ENCODE measurements at places on chromosomes 5 and 9. TPM values are rescaled to one million over a fixed set of nuclear protein-coding genes. Genes with fewer than 3 reads are reported as not detected.

- H3K27me3 ChIP-seq, result no peaks in the 10 kb centered on the region
- no peaks in the 10 kb centered on the region for H3K4me1 ChIP-seq
- DNase-seq, result no peak
- H3K4me3 ChIP-seq, result no peak overlapping the region
- no peaks in the 10 kb centered on the region for H3K36me3 ChIP-seq
Measured at GRCh38 chr9:78121488-78121887, 89.9 kb upstream of the GNAQ start.

The MLANA gene
- not detected for total RNA-seq

DNA sequence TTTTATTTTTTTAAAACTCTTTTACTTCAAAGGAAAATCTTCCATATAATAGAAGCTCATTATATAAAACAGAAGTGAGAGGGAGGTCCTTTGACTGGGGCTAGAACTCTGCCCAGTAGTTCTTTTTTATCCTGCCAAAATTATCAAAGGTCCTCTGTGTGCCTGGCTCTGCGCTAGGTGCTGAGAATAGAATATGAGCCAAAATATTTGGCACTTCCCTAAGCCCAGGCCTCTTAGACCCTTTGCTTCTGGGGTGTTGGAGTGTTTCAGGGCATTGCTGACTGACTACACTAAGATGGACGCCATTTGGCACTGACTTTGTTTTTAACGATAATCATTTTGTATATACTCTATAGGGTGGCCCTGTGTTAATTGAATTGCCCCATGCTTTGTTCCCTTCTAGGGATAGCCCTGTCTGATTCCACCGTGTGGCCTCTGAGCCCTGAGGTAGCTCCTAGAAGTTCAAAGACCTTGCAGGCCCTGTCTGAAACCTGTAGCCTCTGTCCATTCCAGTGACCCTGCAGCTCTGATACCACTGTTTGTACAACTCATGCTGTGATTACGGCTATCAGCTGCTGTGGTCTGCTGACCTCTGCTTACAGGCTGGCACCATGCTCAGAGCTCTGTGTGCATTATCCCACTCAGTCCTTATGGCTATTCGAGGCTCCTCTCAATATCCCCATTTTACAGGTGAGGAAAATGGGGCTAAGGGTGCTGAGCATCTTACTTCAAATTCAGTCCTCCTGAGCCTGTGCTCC, 84.3 kb upstream of the SHB start:
- H3K27ac ChIP-seq, result no peak overlapping the region
- H3K4me3 ChIP-seq, result no peak overlapping the region
- H3K4me1 ChIP-seq, result no peaks in the 10 kb centered on the region
- no peaks in the 10 kb centered on the region for H3K36me3 ChIP-seq
- DNase-seq, result no peak

DNA sequence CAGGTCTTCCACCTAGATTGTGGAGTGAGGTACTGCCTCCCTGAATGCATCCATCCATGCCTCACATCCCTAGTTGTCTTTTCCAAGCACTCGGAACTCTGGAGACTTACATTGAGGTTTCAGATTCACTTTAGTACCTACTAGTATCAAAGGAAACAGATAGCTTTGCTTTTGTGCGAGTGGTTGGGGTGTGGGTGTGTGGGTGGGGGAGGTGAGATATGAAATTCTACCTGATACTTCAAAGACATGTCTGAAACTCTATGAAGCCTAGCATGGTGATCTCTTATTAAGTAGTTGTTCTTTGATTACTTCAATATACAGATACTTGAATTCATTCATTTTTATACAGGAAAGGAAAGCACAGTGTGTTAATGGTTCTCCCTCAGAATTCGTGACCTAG, 64.4 kb downstream of the MCCC2 start:
- no peak for DNase-seq
- H3K27ac ChIP-seq, result no peak overlapping the region
- H3K4me1 ChIP-seq, result no peaks in the 10 kb centered on the region
- H3K36me3 ChIP-seq, result peaks cover 16% of the 10 kb centered on the region

The SOHLH1 gene
- total RNA-seq, result not detected

DNA sequence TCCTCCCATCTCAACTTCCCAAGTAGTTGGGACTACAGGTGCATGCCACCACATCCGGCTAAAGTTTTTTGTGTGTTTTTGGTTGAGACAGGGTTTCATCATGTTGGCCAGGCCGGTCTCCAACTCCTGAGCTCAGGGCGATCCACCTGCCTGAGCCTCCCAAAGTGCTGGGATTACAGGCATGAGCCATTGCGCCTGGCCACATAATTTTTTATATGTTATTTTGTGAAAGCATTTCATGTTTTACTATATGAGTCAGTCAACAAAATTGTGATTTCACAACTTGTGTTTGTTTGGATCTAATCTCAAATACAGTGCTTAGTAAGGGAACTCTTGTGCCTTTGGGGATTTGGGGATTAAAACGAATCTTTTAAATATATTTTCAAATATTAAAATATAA, 20.0 kb upstream of the FAM120AOS start:
- peaks cover 6% of the 10 kb centered on the region for H3K4me1 ChIP-seq
- DNase-seq, result no peak
- peaks cover 17% of the 10 kb centered on the region for H3K36me3 ChIP-seq
- H3K27me3 ChIP-seq, result no peaks in the 10 kb centered on the region
- H3K27ac ChIP-seq, result no peak overlapping the region

The QRFP gene
- not detected for total RNA-seq

DNA sequence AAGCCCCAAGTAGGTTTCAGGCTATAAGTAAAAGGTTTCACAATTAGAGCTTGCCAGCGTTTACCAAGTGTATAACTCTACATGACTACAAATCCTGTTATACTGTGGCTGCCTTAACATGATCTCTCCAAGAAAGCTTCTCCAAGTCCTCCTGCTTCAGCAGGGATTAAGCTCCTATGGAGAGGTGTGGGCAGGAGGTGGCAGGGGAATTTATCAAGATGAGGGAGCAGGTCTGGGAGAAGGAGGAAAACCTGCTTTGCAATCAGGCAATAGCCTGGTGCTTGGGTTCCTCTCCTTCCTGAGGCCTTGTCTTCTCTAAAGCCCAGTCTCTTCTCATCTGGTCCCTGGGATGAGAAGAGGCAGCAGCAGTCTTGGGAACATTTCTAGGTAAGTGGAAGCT, 135.2 kb downstream of the TSSK1B start:
- no peaks in the 10 kb centered on the region for H3K4me1 ChIP-seq
- no peak overlapping the region for H3K4me3 ChIP-seq
- no peak for DNase-seq
- H3K36me3 ChIP-seq, result no peaks in the 10 kb centered on the region
- no peaks in the 10 kb centered on the region for H3K27me3 ChIP-seq
- H3K27ac ChIP-seq, result no peak overlapping the region

DNA sequence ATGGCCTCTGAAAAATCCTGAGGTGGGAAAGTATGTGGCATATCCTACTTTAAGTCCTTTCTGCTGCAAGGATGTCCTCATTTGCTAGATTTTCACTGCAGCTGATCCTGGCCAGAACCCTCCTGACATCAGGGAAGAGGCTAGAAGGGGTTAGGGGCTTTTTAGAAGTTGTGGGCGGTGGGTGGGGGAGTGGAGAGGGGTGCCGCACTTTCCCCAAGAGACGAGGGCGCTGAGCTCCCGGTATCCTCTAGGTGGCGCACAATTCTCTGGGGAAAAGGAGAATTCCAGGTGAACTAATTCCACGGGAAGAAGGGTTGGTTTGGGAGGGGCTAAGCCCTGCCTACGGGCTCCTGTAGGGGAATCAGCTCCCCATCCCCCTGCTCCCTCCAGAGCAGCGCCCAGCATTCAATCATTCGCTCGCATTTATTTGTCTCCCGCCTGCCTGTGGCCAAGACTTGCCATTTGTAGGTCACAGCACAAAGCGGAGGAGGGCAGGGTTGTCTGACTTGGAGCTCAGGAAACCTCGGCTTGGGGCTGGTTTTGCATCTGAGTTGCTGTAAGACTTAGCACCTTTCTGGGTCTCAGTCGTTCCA, 42.9 kb upstream of the HAND1 start:
- H3K36me3 ChIP-seq, result no peaks in the 10 kb centered on the region
- H3K4me3 ChIP-seq, result no peak overlapping the region
- no peaks in the 10 kb centered on the region for H3K4me1 ChIP-seq
- DNase-seq, result no peak
- H3K27ac ChIP-seq, result no peak overlapping the region

The IRGM gene
- not detected for total RNA-seq

- H3K36me3 ChIP-seq, result no peaks in the 10 kb centered on the region
- no peaks in the 10 kb centered on the region for H3K4me1 ChIP-seq
- no peaks in the 10 kb centered on the region for H3K27me3 ChIP-seq
- no peak overlapping the region for H3K4me3 ChIP-seq
- H3K27ac ChIP-seq, result no peak overlapping the region
- DNase-seq, result no peak
Measured at GRCh38 chr5:178058321-178059012, 54.9 kb upstream of the N4BP3 start.

The SLC36A3 gene
- total RNA-seq, result not detected

DNA sequence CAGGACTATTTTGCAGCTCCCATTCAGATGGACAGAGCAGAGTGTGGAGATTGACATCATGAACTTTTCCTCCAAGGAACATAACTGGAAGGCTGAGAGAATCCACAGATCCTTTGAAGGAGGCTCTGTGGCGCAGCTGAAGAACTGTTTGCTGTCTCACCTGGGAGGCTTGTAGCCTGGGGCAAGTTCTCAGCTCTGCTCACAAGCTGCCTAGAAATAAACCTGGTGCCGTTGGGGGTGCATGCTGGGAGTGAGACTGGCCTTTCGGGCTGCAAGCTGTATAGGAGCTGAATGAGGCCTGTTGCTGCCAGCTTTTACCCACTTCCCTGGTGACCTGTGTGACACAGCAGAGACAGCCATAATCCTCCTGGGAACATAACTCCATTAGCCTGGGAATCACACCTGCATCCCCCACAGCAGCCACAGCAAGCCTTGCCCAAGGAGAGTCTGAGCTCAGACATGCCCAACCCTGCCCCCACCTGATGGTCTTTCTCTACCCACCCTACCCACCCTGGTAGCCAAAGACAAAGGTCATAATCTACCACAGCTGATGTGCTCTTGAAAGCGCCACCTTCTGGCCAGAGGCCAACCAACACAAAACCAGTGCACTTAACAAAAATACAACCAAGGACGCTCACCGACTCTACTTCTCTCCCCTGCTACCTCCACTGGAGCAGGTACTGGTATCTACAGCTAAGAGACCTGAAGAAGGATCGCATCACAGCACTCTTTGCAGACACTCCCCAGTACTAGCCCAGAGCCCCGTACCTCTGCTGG, 205.1 kb upstream of the MRPS30 start:
- no peak overlapping the region for H3K4me3 ChIP-seq
- no peak for DNase-seq
- no peaks in the 10 kb centered on the region for H3K36me3 ChIP-seq
- H3K27ac ChIP-seq, result no peak overlapping the region

DNA sequence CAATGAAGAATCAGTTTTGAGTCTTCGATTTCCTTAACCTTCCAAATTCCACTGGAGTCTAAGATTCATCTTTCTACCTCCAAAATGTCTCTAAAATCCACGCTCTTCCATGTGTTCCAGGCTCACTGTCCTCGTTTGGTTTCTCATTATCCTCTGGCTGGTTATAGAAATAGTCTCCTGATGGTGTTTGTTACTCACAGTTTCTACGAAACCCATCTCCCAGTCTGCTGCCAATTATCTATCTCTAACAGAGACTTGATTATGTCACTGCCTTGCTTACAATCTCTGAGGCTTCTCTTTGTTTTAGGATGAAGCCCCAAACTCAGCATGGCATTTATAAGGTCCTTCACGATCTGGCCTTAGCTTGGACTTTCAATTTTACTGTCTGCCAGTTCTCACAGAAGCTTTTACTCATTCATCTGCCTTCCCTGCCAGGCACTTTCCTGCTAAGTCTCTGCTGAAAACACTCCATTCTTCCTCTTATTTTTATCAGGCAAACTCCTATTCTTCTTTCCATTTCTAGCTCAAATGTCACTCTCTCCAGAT, 339.6 kb upstream of the SGCD start:
- no peak overlapping the region for H3K4me3 ChIP-seq
- DNase-seq, result no peak
- H3K4me1 ChIP-seq, result no peaks in the 10 kb centered on the region
- no peak overlapping the region for H3K27ac ChIP-seq
- H3K27me3 ChIP-seq, result no peaks in the 10 kb centered on the region
- no peaks in the 10 kb centered on the region for H3K36me3 ChIP-seq

DNA sequence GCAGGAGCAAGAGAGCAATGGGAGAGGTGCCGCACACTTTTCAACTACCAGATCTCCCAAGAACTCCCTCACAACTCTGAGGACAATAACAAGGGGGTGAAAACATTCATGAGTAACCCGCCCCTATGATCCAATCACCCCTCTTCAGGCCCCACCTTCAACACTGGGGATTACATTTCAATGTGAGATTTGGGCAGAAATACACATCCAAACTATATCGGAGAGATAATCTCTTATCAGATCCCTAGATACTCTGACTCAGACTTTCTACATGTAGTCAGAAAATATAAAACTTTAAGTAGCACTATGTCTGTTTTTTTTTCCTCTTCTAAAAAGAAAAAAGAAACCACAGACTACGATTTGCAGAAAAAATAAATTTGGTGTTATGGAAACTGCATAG, 1595.9 kb upstream of the NUDT12 start:
- no peak overlapping the region for H3K27ac ChIP-seq
- H3K4me1 ChIP-seq, result no peaks in the 10 kb centered on the region
- H3K36me3 ChIP-seq, result no peaks in the 10 kb centered on the region
- DNase-seq, result no peak
- no peak overlapping the region for H3K4me3 ChIP-seq

The NTRK2 gene
- 23.8 TPM for total RNA-seq

GRCh38 chr5:77849308-77849900, 73.3 kb upstream of the TBCA start:
- H3K27me3 ChIP-seq, result no peaks in the 10 kb centered on the region
- DNase-seq, result no peak
- no peak overlapping the region for H3K27ac ChIP-seq
- H3K4me3 ChIP-seq, result no peak overlapping the region

- no peak for DNase-seq
- H3K27me3 ChIP-seq, result no peaks in the 10 kb centered on the region
- no peak overlapping the region for H3K27ac ChIP-seq
- H3K4me1 ChIP-seq, result no peaks in the 10 kb centered on the region
Measured at GRCh38 chr5:103340717-103341388, 82.3 kb downstream of the MACIR start.

DNA sequence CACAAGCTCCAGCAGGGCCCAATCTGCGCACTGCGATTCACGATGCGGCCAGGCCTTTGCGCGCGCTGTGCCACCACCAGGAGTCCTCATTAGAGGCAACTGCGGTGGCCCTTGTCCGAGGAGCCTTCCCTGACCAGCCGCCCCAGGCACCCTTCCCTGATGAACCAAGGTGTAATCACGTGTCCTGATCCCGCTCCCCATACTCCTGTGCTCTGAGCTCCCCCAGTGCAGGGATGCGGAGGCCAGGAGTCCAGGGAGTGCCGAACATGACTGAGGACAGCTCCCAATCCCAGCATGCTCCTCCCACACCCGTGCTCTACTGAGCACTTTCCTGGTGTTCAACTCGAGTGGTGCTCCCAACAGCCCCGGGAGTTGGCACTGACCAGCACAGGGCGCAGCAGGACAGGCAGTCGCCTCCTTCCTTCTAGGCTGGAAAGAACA, 134.8 kb downstream of the ZNF354C start:
- no peaks in the 10 kb centered on the region for H3K36me3 ChIP-seq
- no peaks in the 10 kb centered on the region for H3K4me1 ChIP-seq
- no peak for DNase-seq
- no peak overlapping the region for H3K4me3 ChIP-seq
